Chondrocyte (in vitro differentiated cells): ENCODE measurements at places on chromosomes 7 and 10. TPM values are rescaled to one million over a fixed set of nuclear protein-coding genes. Genes with fewer than 3 reads are reported as not detected.

DNA sequence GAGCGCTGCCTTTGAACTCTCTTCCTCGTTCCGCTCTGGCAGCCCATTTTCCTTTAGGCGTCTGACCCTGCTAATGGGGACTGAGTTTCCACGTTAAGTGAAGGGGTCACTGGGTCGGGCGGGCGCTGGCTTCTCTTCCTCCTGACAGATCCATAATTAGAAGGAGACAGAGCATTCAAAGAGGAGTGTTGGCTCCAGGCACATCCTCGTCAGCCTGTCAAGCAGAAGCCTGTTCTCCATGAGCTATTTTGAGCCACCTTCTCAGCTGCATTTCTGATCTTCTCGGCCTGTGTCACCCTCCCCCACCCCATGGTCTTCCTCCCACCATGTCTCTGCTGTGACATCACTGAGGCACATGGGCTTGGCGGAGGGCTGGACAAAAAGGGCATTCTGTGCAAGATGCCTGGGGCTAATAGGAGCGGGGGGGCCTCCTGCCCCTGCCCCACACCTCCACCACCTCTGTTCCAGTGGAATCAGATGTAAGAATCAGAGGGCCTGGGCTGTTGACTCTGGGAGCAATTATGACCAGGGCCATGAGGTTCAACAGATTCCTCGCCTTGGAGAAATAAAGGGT lies 248.1 kb downstream of the PLXNA4 start:
- no peak for DNase-seq

GRCh38 chr7:149770728-149771636 lies 2.4 kb downstream of the ZNF467 start:
- DNase-seq, result peak; percentile 68

- no peak for DNase-seq
Measured at GRCh38 chr10:119413093-119413453, 129.4 kb downstream of the RGS10 start.

- peak; percentile 89 for DNase-seq
Measured at GRCh38 chr10:93993782-93994437, at the start of gene PLCE1. Gene PLCE1 (plus strand): TSS chr10:93993931. CDS start chr10:94031047, 37,116 bp downstream.

- DNase-seq, result no peak
Measured at GRCh38 chr10:69409176-69409495, 7.6 kb downstream of the TACR2 start.

Gene SKIDA1
- total RNA-seq, result 1.9 to 3.7 TPM (median 2.0 TPM) in 3 replicates
